ENCODE measurements at places on chromosomes 2 and 18.
A peak's percentile ranks its signal among the peaks of the same experiment; 100 is the strongest.

DNA sequence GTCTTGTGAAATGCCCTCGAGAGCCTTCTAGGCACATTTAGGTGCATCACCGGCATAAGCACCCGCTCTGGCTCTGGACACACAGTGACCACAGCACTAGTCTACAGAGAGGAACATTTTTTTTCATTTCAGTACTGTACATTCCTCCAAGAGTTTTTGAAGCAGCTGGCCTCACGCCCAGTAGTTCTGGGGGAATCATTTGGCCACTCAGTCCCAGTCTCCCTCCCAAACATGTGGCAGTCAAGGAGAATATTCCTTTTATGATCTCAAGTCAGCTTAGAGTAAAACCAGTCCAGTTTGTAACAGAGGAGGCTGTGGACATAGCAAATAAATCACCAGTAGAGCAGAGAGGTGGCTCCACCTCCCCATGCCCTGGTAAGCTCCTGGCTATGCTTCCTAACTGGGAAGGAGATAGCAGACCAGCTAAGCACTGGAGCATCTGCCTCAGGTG, 48.1 kb downstream of the KCNE4 start:
- no peak for DNase-seq

DNA sequence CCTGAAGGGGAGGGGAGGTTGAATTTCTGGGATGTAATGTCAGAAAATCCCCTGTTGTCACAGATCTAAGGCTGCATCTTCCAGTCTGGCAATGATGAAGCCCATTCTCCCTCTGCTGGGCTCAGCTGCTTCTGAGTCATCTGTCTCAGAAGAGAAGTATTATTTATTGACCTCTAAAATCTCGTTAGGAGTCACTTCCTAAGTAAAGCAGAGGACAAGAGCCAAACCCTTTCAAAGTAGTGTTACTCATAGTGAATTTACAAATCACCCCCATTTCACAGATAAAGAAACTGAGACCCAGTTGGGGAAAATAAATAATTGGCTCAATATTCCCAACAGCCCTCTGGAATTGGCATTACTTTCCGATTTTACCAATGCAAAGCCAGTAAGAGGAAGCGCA, 167.3 kb upstream of the SKOR2 start:
- no peak for DNase-seq

DNA sequence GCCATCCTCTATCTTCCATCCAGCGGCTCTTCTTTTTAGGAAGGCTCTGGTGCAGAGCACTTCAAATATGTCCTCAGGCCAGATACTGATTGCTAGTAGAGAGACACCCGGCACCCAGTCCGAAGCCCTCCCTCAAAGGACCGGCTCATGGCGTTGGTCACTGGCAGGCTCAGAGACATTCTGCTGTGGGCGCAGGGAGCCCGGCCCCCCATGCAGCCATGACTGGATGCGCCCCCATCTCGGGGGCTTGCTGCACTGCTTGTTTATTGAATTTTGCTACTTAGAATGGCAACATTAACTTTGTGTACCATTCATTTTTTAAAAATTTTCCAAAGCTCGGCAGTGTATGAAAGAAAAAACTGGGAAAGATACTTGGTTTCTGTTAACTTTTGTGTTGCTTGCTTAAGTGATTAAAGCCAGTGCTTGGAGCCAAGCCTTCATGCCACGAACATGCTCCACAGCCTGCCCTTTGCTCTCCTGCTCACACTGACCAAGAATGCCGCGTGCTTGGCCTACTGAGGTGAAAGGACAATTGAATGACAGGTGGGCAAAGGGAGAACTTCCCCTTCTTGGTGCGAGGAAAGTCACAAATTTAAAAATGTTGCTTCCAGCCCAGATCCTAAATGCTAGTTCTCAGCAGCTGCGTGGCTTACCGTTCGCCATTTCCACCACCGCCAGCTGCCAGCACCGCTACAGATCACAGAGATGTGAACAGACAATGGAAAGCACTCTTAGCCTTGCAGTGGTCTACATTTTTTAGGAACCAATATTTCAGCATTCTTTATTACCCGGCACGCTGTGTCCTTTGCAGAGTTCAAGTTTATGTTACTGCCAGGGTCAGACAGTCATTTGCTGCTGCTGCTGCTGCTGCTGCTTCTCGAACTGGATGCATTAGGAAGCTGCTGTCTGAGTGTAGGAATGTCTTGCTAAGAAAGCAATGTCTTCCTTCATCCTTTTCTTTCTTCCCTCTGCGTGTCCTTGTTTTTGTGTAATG, 76.7 kb downstream of the FAM210A start:
- no peak for DNase-seq

- no peak for DNase-seq
These were observed 344.6 kb downstream of the ARHGAP15 start for GRCh38 chr2:143473820-143474219.

DNA sequence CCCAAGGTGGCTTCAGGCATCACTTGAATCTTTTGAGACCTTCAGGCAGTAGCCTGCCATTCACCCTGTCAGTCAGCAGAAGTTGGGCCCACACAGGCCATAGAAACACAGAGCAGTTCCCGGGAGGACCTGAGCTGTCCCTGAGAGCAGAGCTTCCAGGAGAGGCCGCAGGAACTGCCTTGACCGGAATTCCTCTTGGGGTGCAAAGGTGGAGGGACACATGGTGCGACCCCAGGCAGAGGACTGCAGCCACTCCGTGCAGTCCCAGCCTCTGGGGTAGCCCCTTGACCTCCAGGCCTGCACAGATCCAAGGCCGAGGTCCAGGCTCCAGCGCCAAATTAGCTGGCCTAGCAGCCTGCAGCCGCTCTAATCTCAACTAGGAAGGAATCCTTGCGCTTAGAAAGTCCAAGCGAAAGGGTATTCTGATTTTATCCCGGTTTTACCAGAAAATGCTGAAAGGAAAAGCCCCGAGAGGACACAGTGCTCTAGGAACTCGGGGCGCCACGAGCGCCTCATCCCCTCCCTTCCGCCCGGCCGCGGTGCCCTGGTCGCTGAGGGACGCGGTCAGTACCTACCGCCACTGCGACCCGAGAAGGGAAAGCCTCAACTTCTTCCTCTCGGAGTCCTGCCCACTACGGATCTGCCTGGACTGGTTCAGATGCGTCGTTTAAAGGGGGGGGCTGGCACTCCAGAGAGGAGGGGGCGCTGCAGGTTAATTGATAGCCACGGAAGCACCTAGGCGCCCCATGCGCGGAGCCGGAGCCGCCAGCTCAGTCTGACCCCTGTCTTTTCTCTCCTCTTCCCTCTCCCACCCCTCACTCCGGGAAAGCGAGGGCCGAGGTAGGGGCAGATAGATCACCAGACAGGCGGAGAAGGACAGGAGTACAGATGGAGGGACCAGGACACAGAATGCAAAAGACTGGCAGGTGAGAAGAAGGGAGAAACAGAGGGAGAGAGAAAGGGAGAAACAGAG, 5.4 kb downstream of the SIX2 start:
- DNase-seq: no peak

GRCh38 chr2:238999291-238999741, 151.4 kb downstream of the TWIST2 start:
- no peak for DNase-seq

GRCh38 chr2:205197468-205198139, 484.7 kb upstream of the NRP2 start:
- DNase-seq: peak; percentile 11

- no peak for DNase-seq
These were observed 351.0 kb upstream of the POU3F3 start for GRCh38 chr2:104502901-104503300.

- DNase-seq: no peak
These were observed 744.5 kb upstream of the LINC00305 start for GRCh38 chr18:64893349-64893748.
